Tongue (tissue), 3 donors: ENCODE measurements at places on chromosomes 3 and 15. TPM values are rescaled to one million over a fixed set of nuclear protein-coding genes. Genes with fewer than 3 reads are reported as not detected.

GRCh38 chr3:167887096-167887495 is 151.6 kb downstream of the SERPINI1 start:
- no peak for DNase-seq

GRCh38 chr15:62462721-62463120 is 297.6 kb upstream of the C2CD4B start:
- no peak for DNase-seq

- DNase-seq: peak; percentile 72
These were observed 54.0 kb downstream of the TAFA4 start for GRCh38 chr3:68878322-68878721.

GRCh38 chr3:114034787-114035545 is 21.4 kb downstream of the CCDC191 start:
- no peak for DNase-seq

GRCh38 chr15:39239562-39239961 is 341.3 kb upstream of the THBS1 start:
- no peak for DNase-seq

GRCh38 chr15:66789029-66790025 is 87.3 kb downstream of the SMAD6 start:
- peak; percentile 63 for DNase-seq

GRCh38 chr3:71397046-71397445 is 186.5 kb downstream of the FOXP1 start:
- DNase-seq: peak; percentile 58

- no peak for DNase-seq
These were observed 20.6 kb upstream of the RBM5 start for GRCh38 chr3:50068134-50068533.

- no peak for DNase-seq
These were observed 1434.1 kb downstream of the SI start for GRCh38 chr3:163644172-163644571.

DNA sequence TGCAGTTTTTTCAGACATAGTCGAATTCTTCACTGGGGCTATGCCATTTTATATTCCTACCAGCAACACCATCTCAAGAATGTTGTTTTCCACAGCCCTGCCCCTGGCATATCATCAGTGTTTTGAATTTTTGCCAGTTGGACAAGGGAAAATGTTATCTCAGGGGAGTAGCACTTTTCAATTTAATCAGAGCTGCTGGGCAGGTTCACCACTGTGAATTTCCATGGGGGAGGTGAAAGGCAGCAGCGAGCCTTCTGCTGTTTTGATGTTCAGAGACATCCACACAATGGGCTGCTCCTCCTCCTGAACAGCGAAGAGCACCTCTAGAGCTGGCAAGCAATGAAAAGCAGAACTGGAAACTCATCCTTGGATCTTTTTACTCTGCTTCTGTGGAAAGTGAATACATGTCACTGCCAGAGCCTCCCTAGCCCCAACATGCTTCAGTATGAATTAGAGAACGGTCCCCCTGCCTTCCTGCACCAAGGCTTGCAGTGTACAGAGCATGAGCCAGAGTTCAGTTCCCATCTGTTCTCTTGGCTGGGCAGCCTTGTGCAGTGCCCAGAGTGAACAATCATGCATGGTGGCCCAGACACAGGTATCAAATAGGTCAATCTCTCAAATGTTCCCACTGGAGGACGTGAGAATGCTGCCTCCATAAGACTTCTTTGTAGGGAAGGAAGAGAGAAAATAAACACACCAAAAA is 56.1 kb upstream of the RAD18 start:
- no peak for DNase-seq

DNA sequence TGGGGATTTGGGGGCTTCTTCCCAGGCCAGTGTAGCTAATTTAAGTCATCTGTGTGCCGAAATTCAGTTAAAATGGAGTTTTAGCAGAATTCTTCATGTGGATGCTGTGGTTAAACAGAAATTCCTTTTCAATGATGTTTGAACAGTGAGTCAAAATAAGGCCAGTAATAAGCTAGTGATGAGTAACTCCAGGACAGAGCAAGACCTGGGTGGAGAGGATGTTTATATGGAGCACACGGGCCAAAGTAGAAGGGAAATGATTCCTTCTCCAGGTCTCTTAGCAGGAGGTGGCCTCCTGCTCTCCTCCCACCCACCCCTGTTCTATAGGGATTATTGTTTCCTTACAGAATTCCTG is 31.9 kb upstream of the UACA start:
- DNase-seq: peak; percentile 20

- DNase-seq: no peak
These were observed 58.4 kb downstream of the RBMS3 start for GRCh38 chr3:29339016-29339833.

DNA sequence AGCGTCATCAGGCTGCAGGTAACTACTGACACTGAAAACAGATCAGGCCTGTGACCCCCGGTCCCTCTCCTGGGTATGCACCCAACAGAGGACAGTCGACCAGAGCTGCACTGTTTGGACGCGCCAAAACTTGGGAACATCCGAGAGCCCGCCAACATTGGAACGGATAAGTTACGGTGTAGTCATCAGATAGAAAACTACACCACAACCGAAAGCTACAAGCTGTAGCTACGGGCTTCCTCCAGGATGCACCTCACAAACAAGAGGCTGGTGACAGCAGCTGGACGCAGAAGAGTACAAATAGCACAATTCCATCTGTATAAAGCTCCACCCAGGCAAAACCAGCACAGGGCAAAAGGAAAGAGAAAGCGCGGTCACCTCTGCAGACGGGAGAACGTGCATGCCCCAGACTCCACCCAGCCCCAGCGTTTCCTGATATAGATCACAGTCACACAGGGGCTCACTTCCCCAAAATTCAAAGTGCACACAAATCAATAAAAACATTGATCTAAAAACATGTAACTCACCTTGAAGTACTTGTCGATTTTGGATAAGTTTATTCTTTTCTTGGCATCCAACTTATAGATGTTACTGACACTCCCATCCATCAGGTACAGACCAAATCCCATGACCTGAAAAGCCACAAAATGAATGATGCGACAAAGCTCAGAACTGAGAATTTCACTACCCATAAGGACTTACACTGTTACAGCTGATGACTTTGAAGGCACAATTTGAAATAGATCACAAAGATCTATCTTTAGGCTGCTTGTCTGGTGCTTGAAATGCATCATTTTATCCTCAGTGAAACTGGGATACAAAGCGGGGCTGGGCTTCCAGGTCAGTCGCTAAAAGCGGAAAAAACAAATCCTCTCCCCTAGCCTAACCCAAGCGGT is 43.3 kb downstream of the CYFIP1 start:
- DNase-seq: no peak

- DNase-seq: peak; percentile 34
These were observed 115.5 kb upstream of the ALDH1A3 start for GRCh38 chr15:100763835-100764750.

DNA sequence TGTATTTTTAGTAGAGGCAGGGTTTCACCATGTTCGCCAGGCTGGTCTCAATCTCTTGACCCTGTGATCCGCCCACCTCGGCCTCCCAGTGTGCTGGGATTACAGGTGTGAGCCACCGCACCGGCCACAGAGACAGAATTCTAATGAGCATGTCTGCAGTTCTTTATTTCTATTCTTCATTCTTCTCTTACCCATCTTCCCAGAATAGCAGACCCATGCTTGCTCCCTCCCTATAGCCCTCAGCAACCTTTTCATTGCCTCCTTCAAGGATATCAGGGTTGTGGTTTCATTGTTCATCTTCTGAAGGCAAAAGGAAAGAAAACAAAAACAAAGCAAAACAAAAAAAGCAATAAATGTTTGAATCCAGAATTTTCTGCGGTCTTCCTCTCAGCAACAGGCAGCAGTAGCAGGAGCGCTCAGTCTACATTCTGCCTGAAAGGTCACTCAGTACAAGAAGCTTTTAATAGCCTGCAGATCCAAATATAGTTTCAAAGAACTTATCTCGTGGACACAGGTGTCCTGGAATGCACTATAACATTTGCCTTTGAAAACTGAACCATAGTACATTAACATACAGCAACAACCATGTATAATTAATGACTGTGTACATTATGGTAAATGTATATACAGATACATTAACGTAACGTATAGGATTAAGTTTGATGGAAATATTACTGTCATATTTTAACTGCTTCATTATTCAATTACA is at the start of gene SMCO1:
SMCO1 (minus strand) TSS at position 434 of the 709 bp plus-strand sequence; CDS start at position 297, 137 bp downstream.
- no peak for DNase-seq

DNA sequence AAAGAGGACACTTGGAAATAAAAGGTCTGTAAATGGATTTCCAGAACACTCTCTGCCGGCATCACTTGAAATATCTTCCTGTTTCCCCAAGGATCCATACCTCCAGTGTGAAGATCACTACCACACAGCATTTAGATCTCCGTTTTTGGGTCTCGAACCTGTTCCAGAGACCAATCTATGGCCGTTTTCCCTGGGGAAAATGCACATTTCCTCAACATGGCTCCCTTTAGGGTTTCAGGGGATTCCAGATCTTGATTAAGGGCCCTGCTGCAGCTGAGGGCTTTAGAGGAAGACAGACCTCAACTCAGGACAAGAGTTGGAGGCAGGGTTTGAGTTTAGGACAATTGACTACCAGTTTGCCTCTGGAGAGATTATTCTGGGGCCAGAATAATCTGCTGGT is 2.1 kb downstream of the CTSH start:
- DNase-seq: no peak

The CPEB1 gene
- 1.1 TPM for total RNA-seq

The ITIH1 gene
- total RNA-seq: not detected

The DUOXA2 gene
- total RNA-seq: 1.2 TPM

The PEAK1 gene
- 77.6 TPM for total RNA-seq

The ASB14 gene
- total RNA-seq: 3.4 TPM

The TICRR gene
- 3.2 TPM for total RNA-seq
